ENCODE measurements at places on chromosomes 1 and 21. TPM values are rescaled to one million over a fixed set of nuclear protein-coding genes. Genes with fewer than 3 reads are reported as not detected.

CYP4X1 gene
- polyA plus RNA-seq = not detected

DNA sequence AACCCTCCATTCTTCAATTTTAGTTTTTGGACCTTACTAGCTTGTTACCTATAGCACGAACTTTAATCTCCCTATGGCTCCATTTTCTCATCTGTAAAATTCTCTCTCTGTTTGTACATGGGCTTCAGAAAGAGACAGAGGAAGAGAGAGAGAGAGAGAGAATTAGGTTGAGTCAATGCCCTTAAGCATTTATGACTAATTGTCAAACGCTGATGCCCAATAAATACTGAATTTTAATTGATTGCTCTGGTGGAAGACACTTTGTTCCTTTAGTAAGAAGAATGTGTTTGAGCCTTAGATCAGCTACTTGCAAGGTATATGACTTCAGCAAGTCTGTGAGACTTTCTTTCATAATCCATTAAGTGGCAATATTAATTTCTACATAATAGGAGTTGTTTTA is 743.1 kb upstream of the ADGRL4 start:
- H3K4me3 ChIP-seq = no peak overlapping the region
- no peak overlapping the region for H3K27ac ChIP-seq
- no peaks in the 10 kb centered on the region for H3K36me3 ChIP-seq
- H3K4me1 ChIP-seq = no peaks in the 10 kb centered on the region

KCNQ4 gene
- 0.09 TPM for polyA plus RNA-seq

DNA sequence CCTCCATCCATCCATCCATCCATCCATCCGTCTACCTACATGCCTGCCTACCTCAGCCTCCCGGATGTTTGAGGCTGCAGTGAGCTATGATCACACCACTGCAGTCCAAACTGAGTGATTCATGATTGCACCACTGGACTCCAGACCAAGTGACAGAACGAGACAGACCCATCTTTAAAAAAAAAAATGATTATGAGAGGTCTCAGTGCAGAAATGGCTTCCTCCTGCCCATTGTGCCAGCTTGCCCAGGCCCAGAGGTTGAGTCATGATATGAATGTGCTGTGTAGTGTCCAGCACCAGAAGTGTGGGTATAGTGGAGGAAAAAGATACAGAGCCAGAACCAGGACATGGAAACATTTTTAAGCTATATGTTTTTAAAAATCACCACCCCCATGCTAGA is 149.9 kb downstream of the KIF26B start:
- H3K27me3 ChIP-seq = no peaks in the 10 kb centered on the region
- H3K4me1 ChIP-seq = peaks cover 5% of the 10 kb centered on the region
- no peak for DNase-seq
- no peaks in the 10 kb centered on the region for H3K36me3 ChIP-seq
- H3K27ac ChIP-seq = no peak overlapping the region

DNA sequence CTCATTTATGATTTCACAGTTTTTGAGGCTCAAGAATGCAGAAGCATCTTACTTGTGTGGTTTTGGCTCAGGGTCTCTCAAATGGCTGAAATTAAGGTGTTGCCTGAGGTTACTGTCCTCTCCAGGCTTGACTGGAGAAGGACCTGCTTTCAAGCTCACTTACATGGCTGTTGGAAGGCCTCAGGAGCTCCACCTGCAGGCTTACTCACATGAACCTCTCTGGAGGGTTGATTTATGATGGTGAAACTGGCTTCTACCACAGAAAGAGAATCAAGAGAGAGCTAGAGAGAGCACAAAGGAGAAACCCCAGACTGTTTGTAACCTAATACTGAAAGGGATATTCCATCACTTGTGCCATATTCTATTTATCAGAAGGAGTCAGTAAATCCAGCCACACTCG is 6.2 kb upstream of the KCNK2 start:
- H3K36me3 ChIP-seq = no peaks in the 10 kb centered on the region
- no peak overlapping the region for H3K4me3 ChIP-seq
- H3K27ac ChIP-seq = no peak overlapping the region

CLCNKA gene
- 0.07 TPM for polyA plus RNA-seq

DNA sequence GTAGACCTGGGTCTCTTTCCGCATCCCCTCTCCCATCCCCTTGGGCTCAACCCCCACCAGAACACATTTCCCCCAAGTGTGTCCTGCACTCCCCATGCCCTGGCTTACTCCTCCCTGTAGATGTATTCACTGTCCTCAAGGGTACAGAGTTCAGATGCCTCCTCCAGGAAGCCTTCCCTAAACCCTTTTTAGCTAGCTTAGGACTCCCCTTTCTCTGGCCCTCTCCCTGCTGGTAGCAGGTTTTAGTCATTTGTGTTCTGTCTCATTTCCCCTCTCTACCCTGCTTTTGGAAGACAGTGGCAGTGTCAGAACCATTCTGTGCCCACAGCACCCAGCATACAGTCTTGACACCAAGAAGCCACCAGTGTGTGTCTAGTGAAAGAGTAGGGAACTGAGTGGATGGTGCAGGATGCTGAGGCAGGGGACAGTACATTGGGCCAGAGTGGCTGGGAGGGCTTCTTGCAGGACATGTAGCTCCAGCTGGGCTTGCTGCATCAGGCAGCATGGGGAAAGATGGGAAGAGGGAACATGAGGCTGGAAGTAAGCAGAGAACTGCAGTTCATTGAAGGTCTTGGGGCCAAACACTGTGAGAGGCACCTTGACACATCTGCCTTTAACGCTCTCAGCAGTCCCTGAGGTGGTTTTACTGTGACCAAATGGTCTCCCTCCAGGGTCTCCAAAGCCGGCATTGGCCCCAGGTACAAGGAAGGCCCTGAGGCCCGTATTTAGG is 2.5 kb downstream of the FOXO6 start:
- peaks cover 31% of the 10 kb centered on the region for H3K27me3 ChIP-seq
- no peak overlapping the region for H3K27ac ChIP-seq
- peaks cover 18% of the 10 kb centered on the region for H3K4me1 ChIP-seq
- DNase-seq = no peak
- no peak overlapping the region for H3K4me3 ChIP-seq

CFHR2 gene
- polyA plus RNA-seq = not detected

TRIM46 gene
- polyA plus RNA-seq = 0.12 TPM

FAM89A gene
- 0.43 TPM for polyA plus RNA-seq

- 0 out of 2 replicates have a peak, but pooled peaks cover 1% of the 10 kb centered on the region for H3K27me3 ChIP-seq
- no peaks in the 10 kb centered on the region for H3K36me3 ChIP-seq
- H3K4me3 ChIP-seq = no peak overlapping the region
- H3K27ac ChIP-seq = no peak overlapping the region
- no peaks in the 10 kb centered on the region for H3K4me1 ChIP-seq
These were observed 135.1 kb downstream of the CHD1L start for GRCh38 chr1:147377263-147378246.

DNA sequence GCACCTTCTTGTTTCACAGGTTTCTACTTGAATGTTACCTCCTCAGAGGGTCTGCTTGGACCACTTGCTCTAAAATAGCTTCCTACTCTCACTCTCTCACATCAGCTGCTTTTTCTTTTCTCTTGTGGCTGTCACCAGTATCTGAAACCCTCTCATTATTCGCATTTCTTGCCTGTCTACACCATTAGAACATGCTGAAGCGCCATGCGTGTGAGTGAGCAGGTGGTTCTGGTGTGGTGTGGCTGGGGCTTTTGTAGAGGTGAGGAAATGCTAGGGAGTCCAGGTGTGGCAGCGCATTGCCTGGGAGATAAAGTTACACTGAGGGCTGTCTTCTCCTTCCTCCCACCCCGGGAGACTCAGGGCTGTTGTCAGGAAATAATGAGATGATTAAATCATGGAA is 4.1 kb downstream of the ZNF362 start:
- peaks cover 67% of the 10 kb centered on the region for H3K4me1 ChIP-seq
- DNase-seq = no peak
- no peak overlapping the region for H3K27ac ChIP-seq
- no peaks in the 10 kb centered on the region for H3K27me3 ChIP-seq
- H3K4me3 ChIP-seq = no peak overlapping the region
- peaks cover 2% of the 10 kb centered on the region for H3K36me3 ChIP-seq

COL16A1 gene
- 4.3 TPM for polyA plus RNA-seq

GRCh38 chr1:3174487-3175247 is 105.7 kb downstream of the PRDM16 start:
- H3K36me3 ChIP-seq = no peaks in the 10 kb centered on the region
- H3K4me3 ChIP-seq = no peak overlapping the region
- DNase-seq = no peak
- peaks cover 22% of the 10 kb centered on the region for H3K4me1 ChIP-seq

DNA sequence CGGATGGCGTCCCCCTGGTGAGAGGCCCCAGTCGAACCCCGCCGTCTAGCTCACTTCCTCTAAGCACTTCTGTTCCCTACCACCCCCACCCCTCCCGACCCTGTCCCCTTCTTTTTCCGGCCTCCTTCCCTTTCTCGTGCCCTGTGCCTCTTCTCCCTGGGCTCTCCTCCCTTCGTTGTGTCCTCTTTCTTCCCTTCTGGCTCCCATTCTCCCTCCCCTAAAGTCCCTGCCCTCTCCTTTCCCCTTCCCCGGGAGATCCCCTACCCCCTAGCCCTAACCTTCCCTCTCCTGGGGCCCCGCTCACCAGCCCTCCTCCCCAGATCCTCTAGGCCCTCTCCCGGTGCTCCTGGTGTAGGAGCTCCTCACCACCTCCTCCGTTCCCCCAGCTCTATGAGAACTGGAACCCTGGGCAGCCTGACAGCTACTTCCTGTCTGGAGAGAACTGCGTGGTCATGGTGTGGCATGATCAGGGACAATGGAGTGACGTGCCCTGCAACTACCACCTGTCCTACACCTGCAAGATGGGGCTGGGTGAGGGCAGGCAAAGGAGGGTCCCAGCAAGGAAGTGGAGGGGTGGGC is 15.9 kb downstream of the BCAN start:
- H3K27me3 ChIP-seq = no peaks in the 10 kb centered on the region
- H3K36me3 ChIP-seq = 0 out of 2 replicates have a peak, but pooled peaks cover 1% of the 10 kb centered on the region
- no peak overlapping the region for H3K4me3 ChIP-seq
- peaks cover 59% of the 10 kb centered on the region for H3K4me1 ChIP-seq

DNA sequence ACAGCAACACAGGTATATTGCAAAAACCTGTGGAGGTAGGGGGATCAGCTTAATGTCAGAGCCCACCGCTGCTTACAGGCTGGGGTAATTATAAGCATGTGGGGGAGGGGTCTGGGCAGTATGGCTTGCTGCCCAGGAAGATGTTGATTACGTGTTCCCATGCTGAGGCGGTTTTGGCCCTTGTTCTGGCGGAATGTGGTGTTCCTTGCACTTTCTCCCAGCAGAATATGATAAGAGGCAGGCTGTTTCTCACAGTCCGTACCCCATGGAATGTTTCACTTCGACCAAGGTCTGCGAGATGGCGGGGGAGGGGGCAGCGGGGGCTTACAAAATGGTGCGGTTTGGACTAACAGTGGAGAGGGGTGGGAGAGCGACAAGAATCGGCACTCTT is 9.8 kb upstream of the HPCAL4 start:
- no peaks in the 10 kb centered on the region for H3K36me3 ChIP-seq
- no peaks in the 10 kb centered on the region for H3K27me3 ChIP-seq
- no peak overlapping the region for H3K27ac ChIP-seq
- DNase-seq = no peak

- no peaks in the 10 kb centered on the region for H3K4me1 ChIP-seq
- no peak for DNase-seq
These were observed 647.2 kb upstream of the CXADR start for GRCh38 chr21:16865632-16866031.

BEND5 gene
- 0.11 TPM for polyA plus RNA-seq

GRCh38 chr1:236407059-236407458 is 13.0 kb downstream of the EDARADD start:
- H3K36me3 ChIP-seq = no peaks in the 10 kb centered on the region
- peaks cover 9% of the 10 kb centered on the region for H3K4me1 ChIP-seq
- no peaks in the 10 kb centered on the region for H3K27me3 ChIP-seq
- no peak overlapping the region for H3K4me3 ChIP-seq
- H3K27ac ChIP-seq = no peak overlapping the region

PLPP3 gene
- 51.9 TPM for polyA plus RNA-seq

DNA sequence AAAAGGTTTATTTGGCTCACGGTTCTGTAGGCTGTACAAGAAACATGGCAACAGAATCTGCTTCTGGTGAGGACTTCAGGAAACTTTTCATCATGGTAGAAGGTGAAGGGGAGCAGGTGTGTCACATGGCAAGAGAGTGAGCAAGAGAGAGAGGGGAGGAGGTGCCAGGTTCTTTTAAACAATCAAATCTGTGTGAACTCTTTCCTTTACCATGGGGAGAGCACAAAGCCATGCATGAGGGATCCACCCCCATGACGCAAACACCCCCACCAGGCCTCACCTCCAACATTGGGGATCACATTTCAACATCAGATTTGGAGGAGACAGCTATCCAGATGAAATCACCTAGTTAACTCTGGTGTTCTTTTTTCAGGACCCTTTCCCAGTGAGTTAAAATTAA is 103.6 kb downstream of the GALNT2 start:
- no peak overlapping the region for H3K27ac ChIP-seq
- DNase-seq = no peak
- H3K4me1 ChIP-seq = no peaks in the 10 kb centered on the region
- H3K4me3 ChIP-seq = no peak overlapping the region

DNA sequence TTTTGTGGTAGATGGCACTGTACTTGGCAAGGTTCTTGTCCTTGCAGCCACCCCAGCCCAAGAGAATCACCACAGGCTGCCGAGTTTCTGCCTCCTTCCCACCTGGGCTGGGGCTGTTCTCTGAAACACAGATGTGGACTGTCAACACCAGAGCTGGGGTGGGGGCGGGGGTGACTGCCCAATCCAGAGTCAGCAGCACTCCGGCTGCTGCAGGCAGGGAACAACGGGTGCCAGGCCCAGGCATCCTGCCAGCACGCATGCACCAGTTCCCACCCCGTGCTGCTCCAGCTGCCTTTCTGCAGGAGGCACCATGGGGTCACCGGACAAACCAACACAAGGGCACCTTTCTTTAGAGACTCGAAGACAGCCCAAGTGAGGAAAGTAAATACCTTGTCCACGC is 14.1 kb downstream of the TMEM53 start:
- peaks cover 59% of the 10 kb centered on the region for H3K4me1 ChIP-seq
- H3K36me3 ChIP-seq = peaks cover 7% of the 10 kb centered on the region
- no peak for DNase-seq

- no peaks in the 10 kb centered on the region for H3K36me3 ChIP-seq
- no peak for DNase-seq
- no peaks in the 10 kb centered on the region for H3K27me3 ChIP-seq
- H3K27ac ChIP-seq = no peak overlapping the region
These were observed 15.0 kb downstream of the CDKN2C start for GRCh38 chr1:50985094-50985493.
